ENCODE measurements at places on chromosomes 4 and X.

DNA sequence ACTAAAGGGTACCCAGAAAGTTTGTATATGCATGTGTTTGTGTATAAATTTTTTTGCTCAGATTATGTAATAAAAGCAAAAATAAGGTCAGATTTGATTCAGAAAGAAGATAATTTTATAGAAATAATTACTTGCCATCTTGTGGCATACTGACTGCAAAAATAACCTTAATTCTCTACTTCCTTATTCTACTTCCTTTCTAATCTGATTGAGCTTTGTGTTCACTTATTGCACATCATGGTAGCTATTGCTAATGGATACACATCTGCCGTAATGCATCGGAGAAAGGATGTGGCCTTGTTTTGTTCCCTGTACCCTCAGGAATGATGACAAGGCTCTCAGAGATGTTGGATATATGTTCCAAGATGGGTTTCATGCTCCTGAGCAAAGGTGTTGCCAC, 10.5 kb upstream of the GNPDA2 start:
- peak; percentile 16 for DNase-seq

DNA sequence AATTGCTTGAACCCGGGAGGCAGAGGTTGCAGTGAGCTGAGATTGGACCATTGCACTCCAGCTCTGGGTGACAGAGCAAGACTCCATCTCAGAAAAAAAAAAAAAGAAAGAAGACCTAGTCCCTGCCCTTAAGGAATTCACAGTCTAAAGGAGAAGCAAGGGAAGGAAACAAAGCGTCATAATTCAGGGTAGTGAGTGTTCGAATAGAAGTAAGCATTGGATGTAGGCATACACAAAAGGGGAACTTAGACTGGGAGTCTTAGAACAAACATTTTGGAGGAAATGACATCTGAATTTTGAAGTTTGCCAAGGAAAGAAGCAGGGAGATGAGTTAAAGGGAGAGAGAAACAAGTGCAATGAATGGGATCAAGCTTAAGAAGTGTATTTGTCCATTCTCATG, 32.4 kb downstream of the PPM1K start:
- peak; percentile 58 for DNase-seq

- DNase-seq: peak; percentile 70
These were observed 60.8 kb downstream of the PPM1K start for GRCh38 chr4:88223516-88223915.

DNA sequence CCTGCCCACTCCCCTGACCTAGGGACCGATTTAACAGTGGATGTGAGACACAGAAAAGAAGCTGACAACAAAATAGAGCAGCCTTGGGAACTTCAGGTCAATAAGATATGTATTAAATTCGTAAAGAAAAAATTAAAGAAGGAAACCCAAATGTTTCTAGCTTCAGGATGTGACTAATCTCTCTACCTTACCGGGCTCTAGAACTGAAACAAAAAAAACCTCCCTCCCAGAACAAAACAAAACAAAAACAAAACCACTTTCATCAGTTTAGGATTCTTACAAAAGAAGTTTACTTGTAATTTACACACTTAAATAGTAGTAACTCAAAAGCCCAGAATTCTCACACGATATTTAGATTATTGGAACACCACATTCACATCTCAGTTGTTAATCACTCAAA, 185.8 kb upstream of the RPS6KA3 start:
- DNase-seq: no peak

- no peak for DNase-seq
These were observed 137.7 kb downstream of the CRLF2 start for GRCh38 chrX:1074755-1075154.

DNA sequence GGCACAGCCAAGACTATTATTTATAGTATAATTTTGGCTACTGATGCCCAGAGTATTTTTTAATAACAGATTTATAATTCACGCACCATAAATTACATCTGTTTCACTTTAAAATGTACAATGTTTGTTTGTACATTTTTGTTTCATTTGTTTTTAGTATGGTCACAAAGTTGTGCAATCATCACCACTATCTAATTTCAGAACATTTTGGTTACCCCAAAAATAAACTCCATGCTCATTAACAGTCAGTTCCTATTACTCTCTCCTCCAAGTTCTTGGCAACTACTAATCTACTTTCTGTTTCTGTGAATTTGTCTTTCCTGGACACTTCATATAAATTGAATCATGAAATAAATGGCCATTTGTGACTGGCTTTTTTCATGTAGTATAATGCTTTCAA, 176.7 kb downstream of the SH3BGRL start:
- DNase-seq: no peak

DNA sequence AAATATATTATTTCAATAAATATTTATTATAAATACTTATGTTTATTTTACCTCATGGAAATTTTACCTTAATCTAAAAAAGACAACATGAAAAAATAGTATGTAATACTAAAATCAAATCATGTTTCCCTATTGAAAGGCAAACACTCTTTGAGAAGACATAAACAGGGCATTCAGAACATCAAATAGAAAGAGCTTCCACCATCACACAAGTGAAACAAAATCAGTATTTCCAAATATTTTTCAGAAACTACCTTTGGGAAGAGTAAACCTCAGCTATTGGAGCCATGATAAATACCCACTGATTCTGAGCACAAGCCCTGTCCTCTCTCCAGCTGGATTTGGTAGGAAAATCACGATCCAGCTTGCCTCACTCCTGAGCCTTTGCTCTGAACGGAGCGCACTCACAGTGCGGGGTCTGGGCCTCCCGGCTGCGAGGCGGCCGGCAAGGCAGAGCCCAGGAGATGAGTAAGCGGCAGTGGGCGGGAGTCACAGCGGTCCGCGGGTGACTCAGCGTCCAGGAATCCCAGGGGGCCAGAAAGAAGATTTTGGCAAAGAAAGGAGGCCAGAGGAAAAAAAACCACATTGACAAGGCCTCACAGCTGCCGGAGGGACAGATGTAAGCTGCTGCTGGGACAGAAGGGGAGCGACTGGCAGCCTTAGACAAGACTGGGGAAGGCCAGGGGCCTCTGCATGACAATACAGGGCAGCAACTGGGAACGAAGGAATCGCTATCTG, 14.7 kb upstream of the ANXA5 start:
- peak; percentile 97 for DNase-seq

DNA sequence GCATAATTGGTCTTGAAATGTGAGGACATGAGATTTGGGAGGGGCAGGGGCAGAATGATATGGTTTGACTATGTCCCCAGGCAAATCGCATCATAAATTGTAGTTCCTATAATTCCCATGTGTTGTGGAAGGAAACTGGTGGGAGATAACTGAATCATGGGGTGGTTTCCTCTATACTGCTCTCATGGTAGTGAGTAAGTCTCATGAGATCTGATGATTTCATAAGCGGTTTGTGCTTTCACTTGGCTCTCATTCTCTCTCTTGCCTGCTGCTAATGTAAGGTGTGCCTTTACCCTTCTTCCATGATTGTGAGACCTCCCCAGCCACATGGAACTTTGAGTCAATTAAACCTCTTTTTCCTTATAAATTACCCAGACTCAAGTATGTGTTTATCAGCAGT, 2595.9 kb downstream of the PCDH7 start:
- DNase-seq: peak; percentile 5

GRCh38 chr4:99301376-99302164, 10.8 kb upstream of the ADH1A start:
- DNase-seq: no peak

GRCh38 chr4:166680796-166681195, 553.5 kb downstream of the SPOCK3 start:
- DNase-seq: no peak

DNA sequence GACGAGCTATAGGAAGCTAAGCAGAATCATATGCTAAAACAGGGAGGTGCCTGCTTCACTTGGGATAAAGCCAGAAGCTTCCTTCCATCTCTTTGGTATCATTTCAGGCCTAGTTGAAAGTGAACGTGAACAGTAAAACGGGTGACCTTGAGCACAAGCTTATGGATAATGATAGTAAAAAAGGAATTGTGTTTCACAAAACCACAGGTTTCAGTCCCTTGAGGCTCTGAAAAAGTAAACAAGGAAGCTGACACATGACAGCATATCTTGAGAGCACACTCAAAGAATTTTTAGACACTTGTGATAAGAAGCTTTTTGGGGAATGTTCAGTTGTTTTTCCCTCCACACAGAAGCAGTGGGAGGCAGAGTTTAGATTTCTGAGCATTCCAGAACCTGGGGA, 286.1 kb downstream of the DCHS2 start:
- DNase-seq: no peak

DNA sequence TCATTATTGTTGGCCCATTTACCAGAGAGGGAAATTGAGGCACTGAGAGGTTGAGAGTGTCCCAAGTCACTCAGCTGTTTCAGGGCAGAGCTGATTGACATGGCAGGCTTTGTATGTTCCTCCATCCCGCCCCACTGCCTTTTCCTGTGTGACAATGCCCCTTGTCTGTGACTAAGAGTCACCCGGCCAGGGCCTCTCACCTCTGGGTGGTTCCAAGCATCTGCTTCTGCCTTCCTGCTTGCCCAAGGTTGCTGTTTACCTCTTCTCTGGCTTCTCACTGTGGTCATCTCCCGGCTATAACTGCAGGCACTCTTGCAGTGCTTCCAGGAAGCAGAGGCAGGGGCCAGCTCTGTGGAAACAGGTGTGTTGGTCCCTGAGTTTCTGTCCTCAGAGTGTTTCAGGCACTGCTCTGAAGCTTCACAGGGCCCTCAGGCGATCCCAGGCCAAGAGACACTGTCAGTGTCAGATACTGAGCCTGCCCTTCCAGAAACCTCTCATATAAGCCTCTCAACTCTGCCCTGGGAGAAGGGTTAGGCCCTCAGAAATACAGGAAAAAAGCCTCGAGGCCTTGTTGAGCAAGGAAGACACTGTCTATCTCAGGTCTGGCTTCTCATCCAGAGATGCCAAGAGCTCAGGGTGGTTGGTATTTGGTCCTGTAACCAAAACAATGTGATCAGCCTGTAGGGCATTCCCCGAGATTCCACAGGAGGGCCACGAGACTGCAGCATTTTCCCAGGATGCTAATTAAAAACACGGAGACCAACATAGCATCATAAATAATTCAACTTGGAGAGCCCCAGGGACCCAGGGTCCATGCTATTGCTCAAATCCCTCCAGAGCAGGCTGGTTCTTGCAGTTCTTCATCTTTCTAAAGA, 42.0 kb upstream of the PROM1 start:
- DNase-seq: no peak

DNA sequence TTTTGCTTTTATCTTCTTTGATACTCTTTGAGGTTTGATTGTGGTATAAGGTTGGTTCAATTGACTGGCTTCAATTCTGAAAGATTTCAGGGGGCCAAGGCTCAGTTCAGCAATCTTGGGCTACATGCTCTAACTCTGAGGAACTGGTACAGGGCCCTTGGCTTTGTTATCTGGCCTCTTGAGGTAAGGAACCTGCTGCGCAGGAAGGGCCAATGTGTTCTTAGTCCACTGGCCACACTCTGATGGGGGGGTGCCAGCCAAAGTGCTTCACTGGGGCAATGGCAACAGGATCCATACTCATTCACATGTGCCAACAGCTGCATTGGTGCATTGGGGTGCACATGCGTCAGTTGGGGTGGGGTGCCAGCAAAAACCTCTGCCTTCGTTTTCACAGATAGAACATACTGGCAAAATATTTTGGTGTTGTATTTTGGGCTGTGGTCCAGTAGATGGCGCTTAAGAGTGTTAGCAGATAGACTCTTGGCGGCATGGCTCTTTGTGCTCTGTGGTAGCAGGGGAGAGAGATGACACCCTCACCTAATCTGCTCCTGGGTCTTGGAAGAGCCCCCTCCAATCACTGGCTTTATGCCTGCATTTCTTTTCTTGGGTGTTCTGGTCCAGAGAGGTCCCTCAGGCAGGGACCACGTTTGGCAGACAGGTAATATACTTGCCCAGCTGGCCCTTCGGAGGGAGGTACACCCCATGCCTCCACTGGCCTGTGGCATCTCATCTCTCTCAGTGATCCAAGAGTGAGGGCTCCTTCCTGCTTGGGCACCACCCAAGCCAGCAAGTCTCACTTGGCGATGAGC, 42.9 kb downstream of the NDST3 start:
- DNase-seq: peak; percentile 31

DNA sequence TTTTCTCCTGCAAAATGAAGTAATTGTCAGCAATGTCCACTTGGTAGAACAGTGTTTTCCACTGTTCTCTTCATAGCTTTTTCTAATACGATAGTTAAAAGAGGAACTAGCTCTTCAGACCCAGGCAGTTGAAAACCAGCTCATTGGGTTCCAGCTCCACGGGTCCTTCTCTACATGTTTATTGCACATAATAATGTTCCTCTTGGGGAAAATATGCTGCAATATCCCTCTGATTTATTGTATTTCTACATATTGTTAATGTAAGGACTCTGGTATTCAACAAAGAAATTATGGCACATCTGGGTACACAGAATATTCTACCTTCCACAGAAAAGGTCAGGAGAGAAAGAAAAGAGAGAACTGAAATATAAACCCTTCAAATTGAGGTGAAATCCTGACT, 473.4 kb downstream of the TRIML1 start:
- no peak for DNase-seq

- DNase-seq: no peak
These were observed 179.4 kb downstream of the DHRSX start for GRCh38 chrX:2321411-2321810.

GRCh38 chrX:8913655-8914409, 112.6 kb upstream of the FAM9A start:
- DNase-seq: no peak

GRCh38 chr4:141462361-141462760, 174.0 kb upstream of the IL15 start:
- no peak for DNase-seq

DNA sequence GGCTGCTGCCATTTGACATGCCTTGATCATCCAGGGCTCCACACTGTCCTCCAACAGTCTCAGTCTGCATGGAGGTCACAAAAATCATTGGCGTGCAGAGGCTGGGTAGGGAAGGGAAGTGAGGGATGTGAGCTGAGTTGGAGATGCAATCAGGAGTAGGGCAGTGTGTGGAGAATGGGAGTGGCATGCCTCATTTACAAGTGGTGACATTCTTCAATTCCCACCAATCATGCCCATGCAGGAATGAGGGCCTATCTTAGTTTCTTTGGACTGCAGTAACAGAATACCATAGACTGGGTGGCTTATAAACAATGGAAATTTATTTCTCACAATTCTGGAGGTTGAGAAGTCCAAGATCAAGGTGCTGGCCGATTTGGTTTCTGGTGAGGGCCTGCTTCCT, 94.9 kb upstream of the PJA1 start:
- DNase-seq: no peak

GRCh38 chr4:102579794-102580462, 78.8 kb downstream of the NFKB1 start:
- no peak for DNase-seq

- DNase-seq: no peak
These were observed 55.8 kb downstream of the EMCN start for GRCh38 chr4:100461807-100462605.

DNA sequence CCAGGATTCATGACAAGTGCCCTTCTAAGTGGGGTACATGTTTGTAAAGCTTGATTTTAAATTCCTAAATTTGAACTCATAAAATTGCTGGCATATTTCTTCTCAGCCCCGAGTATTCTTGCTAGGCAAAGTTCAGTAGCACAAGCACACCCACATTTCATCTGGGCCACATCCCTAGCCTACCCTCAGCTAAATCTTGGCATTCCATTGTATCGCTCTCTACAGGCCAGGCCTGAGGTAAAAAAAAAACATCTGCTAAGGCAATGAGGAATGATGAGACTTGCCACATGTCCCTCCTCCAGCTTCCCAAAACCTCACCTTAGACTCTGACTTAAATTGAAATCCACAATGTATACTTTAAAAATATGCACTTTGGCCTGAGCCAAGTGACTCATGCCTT, 51.4 kb upstream of the VCX3B start:
- DNase-seq: no peak

GRCh38 chr4:59091146-59092142, 1981.3 kb upstream of the IGFBP7 start:
- DNase-seq: no peak

Data from suppressor macrophage treated with lipopolysaccharide for 1 hour (primary cell).